ENCODE measurements at places on chromosomes 13 and 19. TPM values are rescaled to one million over a fixed set of nuclear protein-coding genes. Genes with fewer than 3 reads are reported as not detected.

The CFD gene
- 2.5 TPM for total RNA-seq

The RASGRP4 gene
- 1.3 TPM for total RNA-seq

The VSTM1 gene
- total RNA-seq: not detected

DNA sequence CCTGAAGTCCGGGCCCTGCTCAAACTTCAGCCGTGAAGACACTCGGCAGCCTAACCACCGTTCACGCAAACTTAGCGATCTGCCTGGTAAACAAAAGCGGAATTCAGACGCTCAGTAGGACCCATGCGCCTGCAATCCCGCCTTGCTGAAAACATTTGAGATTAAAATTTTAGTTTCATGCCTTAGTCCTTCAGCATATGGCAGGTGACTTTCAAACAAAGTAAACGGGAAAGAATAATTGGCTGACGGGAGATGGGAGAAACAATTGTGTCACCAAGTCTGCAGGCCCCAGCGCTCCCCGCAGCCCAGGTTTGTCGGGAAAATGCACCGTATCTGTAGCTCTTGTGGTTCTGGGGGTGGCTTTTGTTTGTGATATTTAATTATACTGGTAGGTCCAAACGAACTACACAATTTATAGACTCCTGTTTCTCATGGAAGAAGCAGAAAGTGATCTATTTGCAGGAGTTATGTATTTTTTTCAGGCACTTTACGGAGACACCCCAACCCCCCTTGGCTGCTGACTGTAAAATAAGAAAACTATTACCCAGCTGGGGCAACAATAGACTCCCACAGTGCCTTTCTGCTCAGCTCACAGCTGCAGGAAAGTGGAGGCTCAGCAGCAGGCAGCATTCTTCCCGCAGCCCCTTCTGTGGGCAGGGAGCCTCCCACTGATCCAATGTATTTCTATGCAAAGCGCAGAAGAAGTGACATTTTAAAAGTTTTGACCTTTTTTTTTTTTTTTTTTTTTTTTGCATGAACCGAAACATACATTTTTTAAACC lies 94.8 kb downstream of the SOX1 start:
- no peak for DNase-seq

DNA sequence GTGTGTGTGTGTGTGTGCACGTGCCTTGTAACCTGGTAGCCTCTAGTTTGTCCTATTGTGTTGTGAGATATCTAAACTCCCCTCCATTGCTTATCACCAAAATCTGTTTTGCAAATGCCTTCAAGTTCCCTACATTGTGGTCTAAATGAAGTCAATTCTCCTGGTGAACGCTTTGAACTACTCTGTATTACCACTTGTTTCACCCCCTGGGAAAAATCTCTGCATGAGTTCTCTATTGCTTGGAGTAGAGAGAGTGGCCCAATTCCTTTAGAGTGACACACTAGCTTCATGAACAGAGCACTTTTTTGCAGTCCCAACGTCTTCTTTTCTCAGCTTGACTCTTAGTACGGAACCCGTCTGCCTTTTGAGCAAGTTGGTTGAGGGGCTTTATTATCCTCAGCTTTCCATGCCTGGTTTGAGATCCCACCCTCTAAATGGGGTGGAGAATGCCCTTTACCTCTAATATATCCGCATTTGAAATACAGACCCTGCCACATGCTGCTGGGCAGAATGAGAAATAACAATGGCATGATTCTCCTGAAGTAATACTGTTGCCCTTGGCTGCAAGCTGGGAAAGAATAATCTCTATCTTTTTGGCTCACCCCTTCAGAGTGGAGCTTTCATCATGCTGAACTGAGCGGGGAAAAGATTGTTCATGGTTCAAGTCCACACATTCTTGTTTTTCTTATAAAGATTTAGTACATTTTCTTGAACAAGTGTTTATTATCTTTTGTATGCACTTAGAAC lies 2545.3 kb downstream of the PCDH9 start:
- no peak for DNase-seq

DNA sequence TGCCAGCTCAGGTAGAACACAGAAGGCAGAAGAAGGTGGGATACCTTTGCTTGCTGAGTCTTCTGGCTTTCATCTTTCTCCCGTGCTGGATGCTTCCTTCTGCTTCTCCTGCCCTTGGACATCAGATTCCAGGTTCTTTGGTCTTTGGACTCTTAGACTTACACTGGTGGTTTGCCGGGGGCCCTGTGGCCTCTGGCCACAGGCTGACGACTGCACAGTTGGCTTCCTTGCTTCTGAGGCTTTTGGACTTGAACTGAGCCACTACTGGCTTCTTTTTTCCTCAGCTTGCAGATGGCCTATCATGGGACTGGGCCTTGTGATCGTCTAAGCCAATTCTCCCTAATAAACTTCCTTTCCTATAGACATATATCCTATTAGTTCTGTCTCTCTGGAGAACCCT lies 19.8 kb upstream of the ZNF331 start:
- DNase-seq: no peak

GRCh38 chr19:35696835-35697234 lies 7.5 kb upstream of the ZBTB32 start:
- no peak for DNase-seq

The ATP4A gene
- total RNA-seq: 2.6 TPM

DNA sequence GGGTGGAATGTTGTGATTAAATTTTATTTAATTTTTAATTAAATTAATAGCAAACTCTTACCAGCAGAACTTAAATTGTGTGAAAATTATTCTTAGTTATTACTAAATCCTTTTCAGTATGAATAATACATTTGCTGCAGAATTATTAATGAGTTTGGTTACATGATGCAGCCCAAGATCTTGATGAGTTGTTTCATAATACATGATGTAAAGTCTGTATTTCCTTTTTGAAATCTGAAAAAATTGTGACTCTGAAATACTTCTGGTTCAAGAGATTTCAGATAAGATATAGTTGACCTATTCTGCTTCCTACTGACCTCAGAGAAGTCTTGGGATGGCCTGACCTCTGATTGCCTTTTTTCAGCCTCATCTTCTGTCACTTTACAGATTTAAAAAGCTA lies 11.1 kb downstream of the SAE1 start:
- no peak for DNase-seq

GRCh38 chr13:112132619-112133018 lies 65.7 kb downstream of the SOX1 start:
- no peak for DNase-seq

The YJEFN3 gene
- 0.76 TPM for total RNA-seq

- no peak for DNase-seq
Measured at GRCh38 chr19:10333758-10334587, 644 bp upstream of the RAVER1 start.

The GRIK5 gene
- 2.9 TPM for total RNA-seq

- DNase-seq: no peak
Measured at GRCh38 chr13:51234676-51235075, 12.5 kb downstream of the FAM124A start.

The TMEM91 gene
- total RNA-seq: 4.6 TPM

GRCh38 chr19:46529622-46530451 lies 34.2 kb upstream of the PNMA8B start:
- DNase-seq: peak; percentile 37

DNA sequence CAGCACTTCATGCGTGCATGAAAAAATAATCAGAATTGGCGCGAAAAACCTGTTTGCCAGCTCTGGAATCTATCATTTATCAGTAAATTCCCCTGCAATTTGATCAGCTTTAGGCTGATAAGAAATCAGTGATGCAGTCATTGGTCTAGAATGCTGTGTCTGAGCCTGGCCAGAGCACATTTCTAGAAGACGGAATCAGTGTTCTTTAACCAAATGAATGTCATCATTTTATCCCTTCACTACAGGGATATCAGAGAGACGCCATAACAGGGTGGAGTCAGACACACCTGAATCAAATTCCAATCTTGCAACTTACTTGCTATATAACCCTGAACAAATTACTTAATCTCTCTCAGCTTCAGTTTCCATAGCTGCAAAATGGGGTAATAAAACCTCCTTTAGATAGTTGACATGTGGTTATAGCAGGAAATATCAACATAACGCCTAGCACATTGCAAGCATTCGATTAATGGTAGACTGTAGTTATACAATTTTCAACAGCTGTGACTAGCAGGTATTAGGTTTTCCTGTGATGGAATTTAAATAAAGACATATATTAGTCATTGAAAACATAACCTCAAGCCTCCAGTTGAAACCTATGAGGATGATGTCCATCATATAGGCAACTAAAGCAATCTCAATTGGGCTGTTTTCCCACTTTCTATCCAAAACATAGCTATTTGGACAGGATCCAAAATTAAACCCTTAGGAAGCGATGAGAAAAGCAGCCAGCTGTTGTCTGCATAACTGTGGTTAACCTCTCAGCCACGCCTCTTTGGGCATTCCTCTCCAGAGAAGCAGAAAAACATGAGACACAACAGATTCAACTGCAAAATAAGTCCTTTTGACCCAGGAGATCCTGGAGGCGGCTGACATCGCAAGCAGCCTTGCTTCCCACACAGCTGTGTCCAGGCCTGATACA lies 51.6 kb upstream of the UBL3 start:
- peak; percentile 33 for DNase-seq

DNA sequence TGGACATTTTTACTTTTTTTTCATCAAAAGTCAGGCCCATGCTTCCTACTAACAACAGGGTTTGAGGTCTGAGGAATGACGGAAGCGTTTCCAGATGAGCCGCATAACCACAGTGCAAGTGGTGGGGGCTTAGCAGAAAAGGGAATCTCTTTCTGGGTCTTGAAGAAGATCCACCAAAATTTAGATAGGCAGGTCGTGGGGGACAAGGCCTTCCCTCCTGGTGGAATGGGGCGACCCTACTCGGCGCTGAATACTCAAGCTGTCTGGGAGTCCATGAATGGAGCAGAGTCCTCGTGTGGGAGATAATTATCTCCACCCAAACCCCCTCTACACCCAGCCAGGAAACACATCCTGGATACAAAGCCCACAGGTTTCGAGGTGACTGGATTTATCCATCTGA lies 36.9 kb downstream of the CARS2 start:
- no peak for DNase-seq

DNA sequence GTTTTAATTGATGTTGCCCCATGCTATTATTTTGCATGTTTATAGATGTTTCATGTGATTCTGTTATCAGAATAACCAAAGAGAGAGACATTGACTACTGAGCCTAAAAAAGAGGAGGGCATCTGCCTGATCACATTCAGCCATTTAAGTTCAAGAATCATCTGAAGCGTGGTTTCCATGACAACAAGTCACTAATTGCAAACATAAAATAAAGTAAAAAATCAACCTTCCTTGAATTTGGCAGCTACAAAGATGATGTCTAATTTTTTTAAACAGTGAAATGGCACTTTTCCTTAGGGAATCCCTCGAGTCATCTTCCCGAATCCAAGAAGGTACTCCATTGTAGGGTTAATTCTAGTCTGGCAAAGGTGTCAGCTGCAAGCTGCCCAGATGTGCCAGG lies 884.2 kb downstream of the DIAPH3 start:
- no peak for DNase-seq

- DNase-seq: peak; percentile 97
Measured at GRCh38 chr19:48624067-48624594, 4.8 kb downstream of the SPHK2 start.

The ANKRD24 gene
- 0.70 TPM for total RNA-seq

The CD22 gene
- 0.95 TPM for total RNA-seq

The PNMA8B gene
- 0.63 TPM for total RNA-seq

The SHD gene
- not detected for total RNA-seq

The HSD17B14 gene
- total RNA-seq: 1.0 TPM

The HPN gene
- 117 TPM for total RNA-seq

- no peak for DNase-seq
Measured at GRCh38 chr13:64506246-64506645, 2723.9 kb downstream of the PCDH9 start.

GRCh38 chr19:33203529-33203928 lies 9.4 kb downstream of the LRP3 start:
- no peak for DNase-seq

The CEACAM7 gene
- 2.2 TPM for total RNA-seq

DNA sequence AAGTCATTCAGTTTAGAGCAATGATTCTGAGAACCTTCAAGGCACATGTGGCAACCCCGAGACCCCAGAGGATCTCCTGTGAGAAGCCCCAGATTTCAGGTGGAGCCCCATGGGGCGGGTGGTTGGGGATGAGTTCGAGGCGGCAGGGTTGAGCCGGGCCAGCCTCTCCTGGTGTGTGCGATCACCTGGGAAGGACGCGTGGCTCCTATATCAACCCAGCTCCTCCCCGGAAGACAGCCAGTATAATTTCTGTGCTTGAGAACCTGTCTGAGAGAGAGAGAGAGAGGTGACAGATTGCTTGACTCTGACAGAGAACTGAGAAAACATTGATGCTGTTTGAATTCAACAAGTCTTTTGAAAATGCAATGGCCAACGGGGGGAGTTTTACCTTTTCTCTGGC lies 89.0 kb downstream of the TEX29 start:
- no peak for DNase-seq

GRCh38 chr19:48556825-48557224 lies 4.9 kb downstream of the SULT2B1 start:
- DNase-seq: no peak

DNA sequence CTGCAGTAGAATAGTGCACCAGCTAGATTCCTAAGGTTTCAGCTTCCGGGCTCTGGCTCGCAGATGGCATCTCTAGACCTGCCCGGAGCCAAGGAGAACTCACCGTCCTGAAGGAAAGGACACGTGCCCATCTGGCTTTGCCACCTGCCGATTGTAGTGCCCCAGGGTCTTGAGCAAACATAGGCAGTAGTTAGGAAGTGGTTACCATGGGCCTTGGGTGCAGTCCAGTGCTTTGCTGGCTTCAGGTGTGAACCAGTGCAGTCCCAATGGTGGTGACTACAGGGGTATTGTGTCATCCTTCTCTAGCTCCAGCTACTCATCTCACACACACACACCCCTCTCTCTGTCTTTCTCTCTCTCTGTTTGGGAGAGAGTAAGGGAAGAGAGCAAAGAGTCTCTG lies 61.4 kb upstream of the TEX29 start:
- DNase-seq: no peak

DNA sequence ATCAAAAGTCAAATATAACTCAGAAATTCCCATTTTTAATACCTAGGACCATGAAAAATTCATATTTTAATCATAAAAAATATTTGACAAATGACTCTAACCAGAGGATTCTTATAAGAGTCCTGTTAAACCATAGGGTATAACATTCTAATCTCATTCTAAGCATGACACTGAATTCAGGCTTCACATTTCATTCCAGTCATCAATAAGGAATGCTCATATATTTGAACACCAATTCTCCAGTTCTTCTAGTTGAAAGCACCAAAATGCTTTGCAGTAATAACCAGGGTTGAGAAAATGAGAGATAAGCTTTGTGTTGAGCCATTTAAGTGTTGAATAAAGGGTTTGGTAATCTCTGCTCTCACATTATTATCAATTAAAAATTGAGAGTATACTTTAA lies 147.5 kb downstream of the VWA8 start:
- no peak for DNase-seq

- DNase-seq: no peak
Measured at GRCh38 chr13:112450118-112450903, 74.2 kb downstream of the SPACA7 start.

GRCh38 chr13:100547791-100548201 lies 40.8 kb downstream of the GGACT start:
- no peak for DNase-seq

GRCh38 chr19:57620673-57621348 lies 6.8 kb downstream of the ZNF134 start:
- DNase-seq: no peak

Data from pancreas (tissue), 10 donors.